ENCODE measurements at places on chromosomes 2 and 18.
A peak's percentile ranks its signal among the peaks of the same experiment; 100 is the strongest.

- no peak for DNase-seq
Observed at GRCh38 chr2:9273486-9274130, 67.0 kb downstream of the ASAP2 start.

- no peak for DNase-seq
Observed at GRCh38 chr18:45556222-45556621, 59.1 kb upstream of the SLC14A2 start.

DNA sequence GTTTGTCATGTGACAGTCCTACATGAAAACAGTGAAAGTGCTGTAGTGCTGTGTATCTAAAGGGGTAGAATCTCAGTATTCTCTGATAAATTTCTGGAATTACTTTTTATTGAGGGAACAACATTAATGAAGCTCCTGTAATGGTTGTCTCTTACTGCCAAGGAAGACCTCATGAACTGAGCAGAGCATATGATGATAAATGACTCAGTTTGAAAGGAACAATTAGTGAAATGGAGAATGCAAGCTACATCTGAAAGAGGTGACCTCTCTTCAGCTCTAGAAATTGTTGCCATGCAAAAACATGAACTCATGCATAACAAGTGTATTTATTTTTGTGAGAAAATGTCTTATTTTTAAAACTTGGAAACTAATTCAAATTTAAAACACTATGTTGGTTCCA is 93.6 kb downstream of the SCN9A start:
- DNase-seq, result no peak

DNA sequence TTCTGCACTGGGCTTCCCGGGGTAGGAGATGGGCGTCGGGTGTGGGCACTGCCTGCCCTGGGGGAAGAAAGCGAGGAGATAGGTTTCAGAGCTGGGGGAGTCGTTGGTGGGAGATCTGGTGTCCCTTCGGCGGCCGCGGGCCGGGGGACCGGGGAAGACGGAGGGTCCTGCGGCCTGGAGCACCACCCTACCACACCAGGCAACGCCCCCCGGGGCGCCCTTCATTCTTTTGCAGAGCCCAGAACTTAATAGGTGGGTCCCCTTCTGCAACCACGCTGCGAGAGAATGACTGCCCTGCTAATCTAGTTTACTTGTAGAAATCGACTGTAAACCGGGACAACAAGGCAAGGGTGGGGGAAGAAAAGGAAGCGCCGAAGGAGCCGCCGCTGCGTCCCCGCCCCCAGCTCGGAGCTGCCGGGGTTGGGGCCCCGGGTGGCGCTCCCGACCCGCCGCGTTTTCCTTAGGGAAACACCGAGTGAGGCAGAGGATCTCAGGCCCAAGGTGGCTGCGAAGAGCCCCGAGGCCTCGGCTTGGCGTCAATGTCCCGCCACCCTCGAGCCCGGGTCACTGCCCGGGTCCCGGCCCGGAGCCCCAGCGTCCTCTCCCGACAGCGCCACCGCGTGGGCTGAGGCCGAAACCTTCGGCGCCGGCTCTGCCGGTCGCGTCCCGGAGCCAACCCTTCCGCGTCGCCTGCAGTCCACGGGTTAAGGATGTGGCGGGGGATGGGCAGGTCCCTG is 5.4 kb upstream of the SATB2 start:
- DNase-seq, result peak; percentile 93

DNA sequence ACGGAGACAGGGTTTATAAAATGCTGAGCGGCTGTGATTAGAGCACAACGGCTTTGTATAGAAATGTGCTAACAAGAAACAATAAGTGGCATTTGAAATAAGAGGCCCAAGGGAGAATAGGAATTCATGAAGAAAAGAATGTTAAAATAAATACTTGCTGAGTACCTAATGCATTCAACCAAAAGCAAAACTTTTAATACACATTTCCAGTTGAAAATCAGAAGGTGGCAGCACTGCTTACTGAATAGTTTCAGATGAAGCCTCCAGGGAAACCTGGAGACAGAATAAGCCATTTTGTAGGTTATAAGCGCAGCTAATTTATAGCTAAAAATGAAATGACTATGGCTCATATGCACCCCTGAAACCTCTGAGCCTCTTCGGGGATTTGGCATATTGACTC is 286.6 kb downstream of the DPP10 start:
- DNase-seq, result no peak

DNA sequence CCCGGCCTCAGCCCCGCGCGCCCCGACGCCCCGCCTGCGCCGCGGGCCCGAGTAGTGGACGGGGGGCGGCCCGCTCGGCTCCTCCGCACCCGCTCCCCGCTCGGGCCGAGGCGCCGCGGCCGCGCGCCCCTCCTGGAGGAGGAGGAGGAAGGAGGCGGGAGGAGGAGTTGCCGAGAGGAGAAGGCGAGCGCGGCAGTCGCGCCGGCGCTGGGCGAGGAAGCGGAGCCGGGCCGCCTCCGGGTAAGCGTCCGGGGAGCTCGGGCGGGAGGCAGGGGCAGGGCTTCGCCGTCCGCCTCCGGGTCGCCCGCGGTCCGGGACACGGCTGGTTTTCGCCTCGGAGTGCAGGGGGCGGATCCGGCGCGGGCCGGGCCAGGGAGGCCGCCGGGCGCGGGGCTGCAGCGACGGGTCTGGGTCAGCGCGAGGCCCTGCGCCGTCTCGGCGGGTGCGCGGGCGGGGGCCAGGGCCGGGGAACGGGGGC is at the start of gene SOCS6:
TSS of gene SOCS6 (plus strand) at position 195 of the 478 bp plus-strand sequence. CDS start 35,624 bp downstream, outside the sequence.
- DNase-seq, result peak; percentile 62

DNA sequence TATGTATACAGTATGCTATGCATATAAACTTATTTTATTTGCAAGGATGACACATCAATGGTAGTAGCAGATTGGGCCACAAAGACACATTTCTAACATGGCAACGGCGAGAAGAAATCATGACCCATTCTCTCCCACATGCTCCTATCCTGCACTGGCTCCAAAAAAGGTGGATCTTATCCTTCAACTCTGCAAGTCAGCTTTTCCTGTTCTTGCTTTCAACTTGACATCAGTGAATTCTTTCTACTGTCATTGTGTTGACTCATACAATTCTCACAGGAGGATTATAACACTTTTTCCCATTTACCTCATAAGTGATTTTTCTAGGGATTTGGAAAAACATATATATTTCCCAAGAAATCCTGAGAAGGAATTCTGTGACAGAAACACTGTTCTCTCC is 53.1 kb downstream of the ACVR1 start:
- peak; percentile 31 for DNase-seq

GRCh38 chr2:181621779-181622490 is 35.0 kb downstream of the CERKL start:
- DNase-seq, result no peak

GRCh38 chr2:189060096-189060642 is 86.0 kb downstream of the COL3A1 start:
- no peak for DNase-seq

GRCh38 chr2:39778775-39779340 is at the start of gene THUMPD2:
Gene THUMPD2 (minus strand): TSS chr2:39779258. CDS start chr2:39779239, 19 bp downstream.
- peak; percentile 78 for DNase-seq

GRCh38 chr2:68772109-68772508 is 37.5 kb downstream of the ARHGAP25 start:
- DNase-seq, result no peak

GRCh38 chr2:147714582-147714981 is 130.2 kb upstream of the ACVR2A start:
- DNase-seq, result no peak

GRCh38 chr2:56687169-56687568 is 503.4 kb downstream of the CCDC85A start:
- no peak for DNase-seq

GRCh38 chr2:20650393-20650876 is 463 bp downstream of the HS1BP3 start:
- DNase-seq, result peak; percentile 59
